ENCODE measurements at places on chromosomes 12 and 14.

GRCh38 chr14:36505892-36506731 is 13.9 kb downstream of the NKX2-1 start:
- no peak for DNase-seq

GRCh38 chr14:89587136-89587420 is 170.0 kb upstream of the FOXN3 start:
- DNase-seq: no peak

DNA sequence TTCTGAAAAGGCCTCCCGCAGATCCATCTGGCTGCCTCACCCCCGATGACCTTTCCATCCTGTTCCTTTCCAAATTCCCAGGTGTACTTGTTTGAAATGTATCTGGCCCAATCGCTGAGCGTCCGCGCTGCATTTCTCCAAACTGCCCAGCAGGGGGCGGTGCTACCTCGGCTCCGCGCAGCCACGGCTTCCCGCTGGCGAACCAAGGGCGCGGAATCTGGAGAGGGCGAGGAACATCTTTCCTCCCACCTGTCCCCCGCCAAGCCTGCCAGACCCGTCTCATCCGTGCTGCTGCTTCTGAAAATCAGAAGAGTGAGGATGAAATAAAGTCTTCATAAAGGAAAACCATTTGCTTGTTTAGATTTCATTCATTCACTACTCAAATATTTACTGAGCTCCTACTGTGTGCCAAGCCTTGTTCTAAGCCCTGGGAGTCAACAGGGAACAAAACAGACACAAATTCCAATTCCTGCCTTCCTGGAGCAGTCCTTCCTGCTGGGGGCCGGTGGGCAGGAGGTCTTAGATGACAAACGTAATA is 16.8 kb upstream of the MYL2 start:
- DNase-seq: peak; percentile 63

DNA sequence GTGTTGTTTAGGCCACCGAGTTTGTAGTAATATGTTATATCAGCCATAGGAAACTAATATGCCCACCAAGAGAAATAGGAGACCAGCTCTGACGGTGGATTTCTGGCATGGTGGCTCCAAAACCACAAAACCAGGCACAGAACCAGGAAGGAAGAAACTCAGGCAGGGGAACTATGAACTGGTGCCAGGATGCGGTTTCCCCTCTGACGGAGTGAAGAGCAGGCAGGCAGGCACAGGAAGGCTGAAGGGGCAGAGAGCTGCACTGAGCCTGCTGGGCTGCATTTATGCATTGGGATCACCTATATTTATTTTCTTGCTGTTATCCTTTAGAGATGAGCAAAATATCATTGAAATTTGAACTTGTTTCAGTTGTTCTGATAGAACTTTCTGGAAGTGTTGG is 479.4 kb downstream of the VRK1 start:
- DNase-seq: no peak

GRCh38 chr14:90398841-90399540 is 2.2 kb downstream of the CALM1 start:
- DNase-seq: no peak
